ENCODE measurements at places on chromosomes 4 and X.

GRCh38 chr4:101232074-101232776, 115.1 kb downstream of the PPP3CA start:
- peak; percentile 31 for DNase-seq

GRCh38 chr4:20773144-20773997, 73.1 kb downstream of the PACRGL start:
- peak; percentile 6 for DNase-seq

- no peak for DNase-seq
These were observed 768 bp upstream of the CDKL5 start for GRCh38 chrX:18424482-18425198.

DNA sequence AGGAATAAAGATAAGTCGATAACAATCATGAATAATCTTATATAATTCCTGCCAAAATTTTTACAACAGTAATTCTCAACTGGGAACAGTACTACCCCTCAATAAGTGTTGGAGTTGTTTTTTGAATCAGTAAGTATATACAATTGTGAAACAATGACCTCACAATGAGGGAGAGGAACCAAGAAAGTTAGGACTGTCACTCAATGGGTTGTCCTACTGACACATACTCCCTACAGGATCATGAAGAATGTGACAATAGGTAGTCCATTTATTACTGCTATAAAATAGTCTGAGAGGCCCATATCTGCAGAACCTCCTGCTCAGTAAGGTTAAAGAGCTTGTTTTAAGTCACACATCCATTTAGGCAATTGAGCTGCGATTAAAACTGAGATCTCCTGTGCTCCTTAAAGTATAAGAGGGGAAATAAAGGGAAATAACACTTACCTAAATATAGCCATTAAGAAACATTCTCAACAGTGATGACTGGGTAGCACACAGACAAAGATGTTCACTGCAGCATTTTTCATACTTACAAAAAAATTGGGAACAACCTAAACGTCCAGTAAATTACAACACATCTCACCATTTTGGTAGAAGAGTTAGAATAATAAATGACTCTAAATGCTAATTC, 26.2 kb downstream of the FBXW7 start:
- no peak for DNase-seq

GRCh38 chrX:33272986-33273385, 61.6 kb upstream of the DMD start:
- no peak for DNase-seq

DNA sequence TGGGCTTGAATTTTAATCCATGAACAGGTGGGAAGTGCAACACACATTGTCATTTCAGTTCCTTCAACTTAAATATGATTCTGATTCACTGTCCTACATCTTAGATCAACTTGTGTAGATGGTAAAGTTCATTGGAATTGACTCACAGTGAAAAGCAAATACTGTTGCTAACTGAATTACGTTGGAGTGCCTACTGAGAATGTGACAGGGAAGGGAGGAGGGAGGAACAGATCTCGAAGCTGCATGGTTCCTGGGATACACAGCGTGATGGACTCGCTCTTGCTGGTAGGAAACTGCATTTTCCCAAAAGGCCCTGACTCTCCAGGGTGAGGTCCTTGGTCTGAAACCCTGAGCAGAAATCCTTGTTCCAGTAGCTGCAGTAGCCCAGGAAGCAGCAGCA, 284.2 kb downstream of the USP46 start:
- DNase-seq = no peak
